Right ventricle myocardium inferior (tissue), 1 donor: ENCODE measurements at places on chromosomes 16 and 17.
A peak's percentile ranks its signal among the peaks of the same experiment; 100 is the strongest.

DNA sequence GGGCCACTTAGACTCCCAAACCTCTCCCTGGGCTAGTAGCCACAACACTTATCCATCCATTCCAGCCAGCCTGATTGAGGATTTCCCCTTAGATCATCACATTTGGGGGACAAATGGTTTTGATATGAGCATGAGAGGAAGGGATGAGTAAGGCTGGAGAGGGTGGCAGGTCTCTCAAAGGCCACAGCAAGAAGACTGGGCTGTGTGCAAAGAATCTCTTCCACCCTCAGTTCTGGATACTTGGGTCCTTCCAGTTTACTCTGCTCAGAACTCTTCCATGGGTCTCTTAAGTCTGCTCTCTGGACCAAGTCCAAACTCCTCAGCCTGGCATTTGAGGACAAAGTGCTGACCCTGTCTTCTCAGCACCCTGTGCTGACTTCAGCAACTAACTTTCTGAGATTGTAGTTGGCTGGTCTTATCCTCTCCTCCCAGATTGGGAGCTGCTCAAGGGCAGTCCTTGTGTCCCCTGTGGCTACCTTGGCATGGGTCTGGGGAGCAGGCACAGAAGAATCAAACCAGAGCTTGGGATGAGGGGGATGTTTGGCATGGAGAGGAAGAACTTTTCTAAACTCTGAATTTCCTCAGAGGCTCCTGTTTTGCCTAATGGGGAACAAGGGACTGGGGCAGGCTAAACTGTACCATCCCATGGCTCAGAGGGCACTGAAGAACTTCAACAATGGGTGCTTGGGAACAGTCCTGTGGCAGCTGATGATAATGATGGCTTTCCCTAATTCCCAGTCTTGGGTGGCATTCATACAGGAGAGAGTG, 3.1 kb upstream of the NFATC3 start:
- no peak for DNase-seq

GRCh38 chr17:42337442-42337841, 49.1 kb downstream of the STAT5A start:
- no peak for DNase-seq

- no peak for DNase-seq
Measured at GRCh38 chr16:86531641-86532525, 21.6 kb downstream of the FOXF1 start.

DNA sequence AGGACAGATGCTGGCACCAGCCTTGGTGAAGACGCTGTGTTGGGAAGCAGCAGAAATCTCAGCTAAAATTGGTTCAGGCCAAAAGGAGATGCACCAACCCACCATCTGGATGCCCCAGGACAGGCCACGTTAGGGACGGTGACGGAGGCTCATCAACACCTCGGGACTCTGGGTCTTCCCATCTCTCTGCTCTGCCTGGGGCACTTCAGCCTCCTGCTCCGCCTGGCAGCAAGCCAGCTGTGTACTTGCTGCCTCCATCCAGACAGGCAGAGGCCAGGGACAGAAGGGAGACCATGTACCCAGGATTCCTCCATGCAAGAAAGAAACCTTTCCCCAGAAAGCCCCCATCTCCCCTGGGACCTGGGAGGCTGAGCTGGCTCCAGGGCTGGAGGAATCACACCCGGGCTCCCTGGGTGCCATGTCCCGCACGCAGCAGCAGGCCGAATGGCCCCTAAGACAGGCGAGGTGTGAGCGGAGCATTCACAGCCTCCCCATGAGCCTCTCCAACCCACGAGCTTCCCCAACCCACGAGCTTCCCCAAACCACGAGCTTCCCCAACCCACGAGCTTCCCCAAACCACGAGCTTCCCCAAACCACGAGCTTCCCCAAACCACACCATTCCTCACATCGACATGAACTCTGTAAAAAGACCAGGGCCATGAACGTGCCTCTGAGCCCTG, 274.5 kb downstream of the C16orf95 start:
- no peak for DNase-seq

GRCh38 chr16:68732741-68733399, 4.2 kb upstream of the CDH1 start:
- no peak for DNase-seq

- no peak for DNase-seq
Measured at GRCh38 chr17:47636273-47637030, 13.3 kb upstream of the KPNB1 start.

GRCh38 chr16:89316701-89317100, 99.2 kb downstream of the ZNF778 start:
- peak; percentile 31 for DNase-seq

DNA sequence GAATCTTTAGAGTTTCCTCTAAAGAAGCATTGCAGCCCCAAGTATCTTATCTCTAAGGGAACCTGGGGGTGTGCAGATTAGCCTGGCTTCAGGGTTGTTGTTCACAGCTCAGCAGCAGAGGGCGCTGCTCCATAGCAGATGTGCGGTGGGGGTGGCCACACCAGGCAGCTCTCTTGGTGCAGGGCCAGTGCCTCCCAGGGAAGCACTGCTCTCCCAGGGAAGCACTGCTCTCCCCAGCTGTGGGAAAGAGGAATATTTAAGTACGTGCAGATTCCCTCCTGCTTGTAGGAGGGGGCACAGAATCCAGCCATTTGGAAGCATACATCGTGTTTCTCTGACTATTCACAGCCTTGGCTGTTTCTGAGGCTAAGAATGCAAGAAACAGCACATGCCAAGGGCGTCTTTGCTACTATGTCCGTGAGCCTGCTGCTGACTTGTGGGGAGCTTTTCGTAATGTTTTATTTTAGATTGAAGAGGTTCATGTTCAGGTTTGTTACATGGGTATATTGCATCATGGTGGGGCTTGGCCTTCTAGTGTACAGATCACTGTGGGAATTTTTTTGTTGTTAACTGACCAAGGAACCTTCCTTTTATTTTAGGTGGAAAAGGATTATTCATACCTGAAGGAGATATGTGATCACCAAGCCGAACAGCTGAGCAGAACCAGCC, 217.8 kb downstream of the SPECC1 start:
- DNase-seq, result peak; percentile 86

DNA sequence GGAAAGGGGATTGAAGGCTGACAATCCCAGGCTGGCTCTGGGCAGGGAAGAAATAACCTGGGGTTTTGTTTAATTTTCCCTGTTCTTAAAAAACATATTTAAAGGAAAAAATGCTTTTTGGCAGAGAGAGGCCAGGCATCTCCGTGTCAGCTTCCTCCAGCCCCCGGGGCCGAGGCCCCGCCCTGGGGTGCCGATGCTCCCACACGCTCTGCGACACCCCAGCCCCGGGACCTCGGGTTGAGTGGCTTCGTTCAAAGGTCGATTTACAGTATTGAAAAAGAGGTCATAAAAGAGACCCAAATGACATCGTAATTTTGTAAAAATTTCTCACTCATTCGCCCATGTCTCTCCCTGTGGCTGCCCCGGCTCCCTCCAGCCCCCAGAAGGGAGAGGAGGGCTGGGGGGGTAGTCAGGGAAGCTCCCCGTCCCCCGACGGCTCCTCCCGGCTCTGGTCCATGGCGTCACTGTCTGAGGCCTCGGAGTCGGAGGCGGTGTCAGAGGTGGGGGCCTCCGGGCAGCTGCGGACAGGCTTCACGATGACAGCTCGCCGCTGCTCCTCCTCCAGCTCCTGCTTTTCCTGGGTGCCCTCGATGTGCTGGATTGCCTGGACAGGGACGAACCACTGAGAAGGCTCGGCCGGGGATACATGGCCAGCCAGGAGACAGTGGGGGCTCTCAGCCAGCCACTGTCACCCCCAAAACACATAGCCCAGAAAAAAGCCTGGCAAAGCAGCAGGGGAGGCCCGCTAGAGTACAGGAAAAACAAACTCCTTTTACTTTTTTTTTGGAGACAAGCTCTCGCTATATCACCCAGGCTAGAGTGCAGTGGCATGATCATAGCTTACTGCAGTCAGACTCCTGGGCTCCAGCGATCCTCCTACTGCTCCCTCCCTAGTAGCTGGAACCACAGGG, 14.9 kb downstream of the TFAP4 start:
- DNase-seq, result peak; percentile 78

DNA sequence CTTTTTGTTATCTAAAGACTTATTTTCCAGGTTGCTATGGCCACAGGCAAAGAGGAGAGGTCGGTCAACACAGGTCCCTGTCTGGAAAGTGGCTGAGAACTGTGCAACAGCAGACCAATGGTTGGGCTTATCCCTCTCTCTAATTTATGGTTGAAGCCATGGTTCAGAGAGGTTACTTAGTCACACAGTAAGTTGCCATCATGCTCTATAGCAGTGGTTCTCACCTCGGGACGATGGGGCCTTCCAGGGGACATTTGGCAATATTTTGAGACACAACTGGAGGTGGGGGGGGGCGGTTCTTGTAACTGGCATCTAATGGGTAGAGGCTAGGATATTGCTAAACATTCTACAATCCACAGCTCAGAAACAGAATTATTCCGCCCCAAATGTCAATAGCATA, 842 bp upstream of the LDAF1 start:
- no peak for DNase-seq
